ENCODE measurements at places on chromosomes 7 and 10.

GRCh38 chr10:75276069-75276872 is 40.5 kb upstream of the COMTD1 start:
- no peak for DNase-seq

- DNase-seq, result no peak
Observed at GRCh38 chr7:1939434-1940401, 269.6 kb downstream of the ELFN1 start.

- peak; percentile 16 for DNase-seq
Observed at GRCh38 chr10:114822444-114823076, 980 bp downstream of the FHIP2A start.

DNA sequence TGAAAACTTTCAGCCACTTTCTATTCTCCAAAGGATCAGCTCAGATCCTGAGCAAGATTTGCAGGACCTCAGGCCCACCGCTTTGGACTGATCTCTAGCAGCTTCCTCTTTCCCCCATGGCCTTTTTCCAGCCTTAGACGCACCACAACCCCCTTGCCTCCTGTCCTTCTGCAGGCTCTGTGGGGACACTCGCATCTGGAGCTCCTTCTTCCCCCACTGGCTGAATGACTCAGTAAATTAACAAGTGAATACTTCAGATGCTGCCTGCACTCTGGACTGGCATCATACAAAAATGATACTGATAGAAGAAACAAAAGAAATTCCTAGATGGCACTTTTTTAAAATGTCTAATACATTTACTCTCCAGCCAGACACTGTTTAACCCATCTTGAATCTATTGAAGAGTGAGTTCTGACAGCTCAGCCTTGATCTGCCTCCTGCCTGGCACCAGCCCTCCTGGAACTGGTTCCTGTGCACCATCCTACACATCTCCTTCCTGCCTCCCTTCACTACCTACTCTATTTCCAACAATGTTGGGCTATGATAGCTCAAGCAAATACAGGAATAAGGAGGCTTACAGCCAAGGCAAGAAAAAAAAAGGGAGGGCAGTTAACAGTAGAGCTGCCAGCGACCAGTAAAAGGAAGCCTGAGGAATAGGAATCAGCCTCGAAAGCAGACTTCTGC is 3.3 kb downstream of the FRMPD2 start:
- no peak for DNase-seq

DNA sequence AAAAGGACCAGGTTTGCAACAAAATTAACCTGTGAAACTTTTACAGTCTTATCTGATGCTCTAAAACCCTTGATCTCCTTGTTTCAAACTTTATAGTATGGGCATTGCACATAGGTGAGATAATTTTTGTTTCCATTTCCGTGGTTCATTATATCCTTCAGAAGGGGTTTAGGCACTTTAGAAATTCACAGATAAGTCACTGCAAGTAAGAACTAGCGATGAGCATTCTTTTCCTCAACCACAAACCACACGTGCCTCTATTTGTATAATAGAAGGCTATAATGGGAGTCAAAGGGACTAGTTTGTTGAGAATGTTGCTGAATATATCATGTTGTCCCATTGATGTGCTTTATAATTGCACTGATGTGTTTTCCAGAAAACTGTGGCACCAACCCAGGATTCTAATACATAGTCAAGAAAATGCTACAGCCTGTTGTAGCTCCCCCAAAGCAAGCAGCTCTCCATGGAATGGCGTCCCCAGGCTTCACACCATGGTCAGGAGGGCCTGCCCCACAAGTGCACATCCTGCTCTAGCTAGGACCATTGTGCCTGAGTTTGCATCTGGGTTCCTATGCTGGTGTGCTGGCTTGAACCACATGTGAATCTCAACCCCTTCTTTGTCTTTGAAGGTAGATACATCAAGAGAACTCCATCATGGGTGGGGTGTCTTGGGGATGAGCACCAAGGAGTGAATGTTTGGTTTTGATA is 14.0 kb upstream of the ATXN7L1 start:
- DNase-seq, result no peak

- no peak for DNase-seq
Observed at GRCh38 chr7:6260291-6261187, 11.9 kb downstream of the CYTH3 start.

GRCh38 chr10:105973360-105973759 is 1191.1 kb downstream of the SORCS1 start:
- DNase-seq, result no peak

DNA sequence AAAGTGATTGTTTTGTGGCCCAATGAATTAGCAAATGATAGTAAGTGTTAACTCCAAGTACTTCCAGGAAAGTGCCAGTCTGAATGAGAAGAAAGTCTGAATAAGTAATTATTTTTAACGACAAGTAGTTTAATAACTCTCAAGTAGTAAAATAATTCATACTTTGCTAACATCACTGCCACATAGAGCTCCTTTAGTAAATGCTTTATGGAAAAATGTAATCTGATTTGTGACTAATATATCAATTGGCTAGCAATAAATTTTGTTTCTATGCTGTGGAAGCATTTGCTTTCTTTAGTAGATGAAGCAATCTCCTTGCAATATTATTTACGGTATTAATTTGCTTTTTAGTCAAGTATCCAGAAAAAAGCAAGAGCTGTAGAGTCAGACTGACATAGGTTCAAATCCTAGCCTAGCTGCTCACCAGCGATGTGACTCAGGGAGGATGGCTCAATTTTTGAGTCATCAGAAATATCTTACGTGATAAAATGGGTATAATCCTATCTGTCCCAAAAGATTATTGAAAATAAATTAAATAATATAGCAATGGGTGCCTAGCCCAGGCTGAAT is 329.3 kb downstream of the FGFR2 start:
- no peak for DNase-seq

GRCh38 chr7:116496653-116497052 is 2.9 kb upstream of the CAV2 start:
- no peak for DNase-seq

GRCh38 chr7:144969787-144970186 is 133.9 kb upstream of the TPK1 start:
- DNase-seq, result no peak
